Caudate nucleus (tissue), 63 donors: ENCODE measurements at places on chromosomes 7 and 10.

- no peak for DNase-seq
Measured at GRCh38 chr7:2477447-2478398, 1.5 kb upstream of the GRIFIN start.

DNA sequence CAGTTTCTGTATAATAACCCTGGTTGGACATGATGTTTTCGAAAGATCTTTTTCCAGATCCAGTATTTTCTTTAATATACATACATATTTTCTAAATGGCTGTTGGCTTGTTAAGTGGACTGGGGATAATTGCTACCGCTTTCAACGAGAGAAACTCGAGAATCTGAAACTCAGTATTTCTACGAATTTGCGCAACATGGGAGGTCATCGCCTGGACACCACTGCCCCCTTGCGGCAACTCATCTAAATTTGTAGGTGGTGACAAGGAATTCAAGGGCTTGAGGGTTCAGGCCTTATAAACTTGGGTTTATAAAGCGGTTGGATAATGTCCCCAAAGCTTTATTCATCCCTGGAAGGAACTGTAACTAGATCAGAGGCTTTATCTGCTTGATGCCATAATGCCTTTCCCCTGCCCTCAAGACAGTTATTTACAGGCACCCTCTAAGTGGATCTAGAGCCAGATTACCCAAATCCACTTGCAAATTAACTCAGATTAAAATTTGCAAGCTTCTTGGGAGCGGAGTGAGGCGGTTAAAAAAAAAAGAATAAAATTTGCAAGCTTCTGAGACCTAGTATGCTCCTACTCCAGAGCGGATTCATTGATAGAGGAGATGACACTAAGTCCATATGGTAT lies 21.3 kb upstream of the KCNK18 start:
- peak; percentile 29 for DNase-seq

DNA sequence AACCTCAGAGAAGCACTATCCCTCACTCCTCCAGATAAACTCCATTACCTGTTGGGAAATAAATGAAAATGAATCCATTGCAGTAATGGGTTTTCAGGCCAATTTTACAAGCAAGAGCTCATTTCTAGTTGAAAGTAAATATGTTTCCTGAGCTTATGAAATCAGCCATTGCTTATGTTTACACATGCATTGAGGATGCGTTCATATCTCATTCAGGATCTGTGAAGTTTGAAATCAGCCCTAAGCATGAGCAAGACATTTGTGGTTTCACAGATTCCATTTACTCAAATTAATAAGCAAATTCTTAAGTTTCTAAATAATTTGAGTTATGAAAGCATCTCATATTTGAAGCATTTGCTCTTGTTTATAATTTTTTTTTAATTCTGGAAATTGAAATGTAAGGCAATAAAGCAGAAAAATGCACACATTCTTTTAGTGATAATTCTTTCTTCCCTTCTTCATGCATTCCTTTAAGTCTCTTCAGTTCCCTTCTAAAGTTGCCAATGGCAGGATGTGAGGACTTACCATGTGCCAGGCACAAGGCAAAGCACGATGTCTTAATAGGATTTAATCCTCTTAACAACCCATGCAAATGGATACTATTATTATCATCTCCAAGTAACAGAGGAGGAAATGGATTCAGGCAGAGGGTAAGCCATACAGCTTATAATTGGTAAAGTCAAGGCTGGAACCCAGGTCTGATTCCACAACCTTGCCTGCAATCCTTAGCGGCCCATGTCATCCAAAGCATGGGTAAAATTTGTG lies 35.0 kb upstream of the CTTNBP2 start:
- DNase-seq, result no peak

GRCh38 chr7:45230083-45230482 lies 72.5 kb downstream of the RAMP3 start:
- DNase-seq, result no peak

GRCh38 chr7:43921423-43921822 lies 4.8 kb upstream of the UBE2D4 start:
- DNase-seq, result no peak

GRCh38 chr10:88383276-88383675 lies 199.8 kb downstream of the RNLS start:
- no peak for DNase-seq

- DNase-seq, result no peak
Measured at GRCh38 chr10:317271-317769, 182.1 kb downstream of the ZMYND11 start.

DNA sequence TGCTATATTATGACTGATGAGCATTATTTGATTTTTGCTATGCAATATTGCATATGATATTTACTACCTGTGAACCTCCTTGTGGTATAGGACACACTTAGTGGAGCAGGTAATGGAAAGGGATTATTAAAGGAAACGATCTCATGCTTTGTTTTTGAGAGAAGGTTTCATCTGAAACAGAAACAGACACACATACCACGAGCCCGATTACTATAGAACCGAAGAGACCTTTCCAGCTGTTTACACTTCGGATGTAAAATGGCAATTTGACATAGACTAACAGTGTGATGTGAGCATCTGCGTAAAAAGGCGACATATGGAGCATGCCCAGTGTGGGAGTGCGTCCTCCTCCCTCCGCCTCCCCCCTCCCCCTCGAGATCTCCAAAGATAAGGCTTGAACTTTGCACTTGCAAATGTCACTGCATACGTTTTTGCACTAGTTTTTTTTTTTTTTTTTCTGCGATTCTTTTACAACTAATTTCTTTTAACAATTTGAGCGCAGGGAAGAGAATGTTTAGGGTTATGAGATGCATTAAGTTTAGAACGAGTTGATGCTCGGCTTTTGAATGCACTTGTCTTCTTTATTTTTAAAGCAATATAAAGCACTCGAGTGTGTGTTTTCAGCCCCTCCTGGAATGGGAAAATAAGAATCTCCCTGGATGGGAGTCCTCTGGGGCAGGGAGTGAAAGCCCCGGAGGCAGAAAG lies 251.0 kb downstream of the NSUN6 start:
- DNase-seq, result no peak

DNA sequence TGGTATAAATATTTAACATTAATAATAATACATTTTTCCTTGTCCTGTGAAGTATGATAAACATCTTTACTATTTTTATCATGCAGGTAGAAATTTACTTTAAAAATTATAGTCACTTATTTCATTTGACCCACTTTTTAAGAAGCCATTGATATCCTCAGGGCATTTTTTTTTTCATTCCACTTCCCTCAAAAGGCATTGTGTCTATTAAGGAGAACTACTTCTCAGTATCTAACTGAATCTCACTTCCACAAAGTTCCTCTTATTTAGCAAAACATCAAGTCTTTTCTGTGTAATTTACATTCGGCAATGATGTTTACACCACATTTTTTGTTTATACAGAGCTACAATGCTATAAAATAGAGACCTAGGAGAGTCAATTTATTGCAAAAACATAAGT lies 388.2 kb upstream of the AKR1E2 start:
- no peak for DNase-seq

DNA sequence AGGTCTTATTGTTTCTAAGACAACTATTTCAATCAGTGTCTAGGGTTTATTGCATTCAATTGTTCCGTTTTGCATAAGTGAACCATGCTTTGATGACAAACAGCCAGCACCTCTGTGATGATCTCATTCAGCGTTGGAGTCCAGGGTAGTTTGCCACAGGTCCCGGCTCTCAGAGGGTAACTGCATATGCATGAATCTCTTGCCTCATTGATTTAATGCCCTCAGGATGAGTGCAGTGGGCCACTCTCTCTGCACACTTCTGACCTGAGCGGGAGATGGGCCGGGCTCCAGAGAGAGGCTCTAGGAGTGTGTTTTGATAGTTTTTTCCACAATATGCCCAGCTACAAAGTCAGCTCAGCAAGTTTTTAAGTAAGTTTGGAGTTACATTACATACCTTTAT lies 83.9 kb downstream of the HECW1 start:
- no peak for DNase-seq

DNA sequence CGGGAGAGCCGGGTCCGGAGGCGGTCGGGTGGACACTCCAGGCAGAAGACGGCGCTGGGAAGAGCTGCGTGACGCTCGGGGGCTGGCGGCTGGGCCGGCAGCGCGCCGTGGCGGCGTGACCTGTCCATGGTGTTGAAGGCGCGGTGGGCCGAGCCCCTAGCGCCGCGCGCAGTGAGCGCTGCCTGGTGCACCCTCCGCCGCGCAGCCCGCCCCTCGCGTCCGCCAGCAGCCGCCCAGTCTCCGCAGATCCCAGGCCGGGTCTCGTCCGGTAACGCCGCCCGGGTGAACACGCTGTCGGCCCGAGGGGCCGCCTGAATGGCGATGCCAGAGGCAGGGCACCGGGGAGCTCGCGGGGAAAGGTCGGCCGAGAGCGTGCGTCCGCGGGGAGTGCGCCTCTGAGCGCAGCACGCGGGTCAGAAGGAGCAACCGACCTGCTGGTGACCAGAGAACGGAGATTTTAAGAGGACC lies 657 bp upstream of the TMEM178B start:
- peak; percentile 25 for DNase-seq

DNA sequence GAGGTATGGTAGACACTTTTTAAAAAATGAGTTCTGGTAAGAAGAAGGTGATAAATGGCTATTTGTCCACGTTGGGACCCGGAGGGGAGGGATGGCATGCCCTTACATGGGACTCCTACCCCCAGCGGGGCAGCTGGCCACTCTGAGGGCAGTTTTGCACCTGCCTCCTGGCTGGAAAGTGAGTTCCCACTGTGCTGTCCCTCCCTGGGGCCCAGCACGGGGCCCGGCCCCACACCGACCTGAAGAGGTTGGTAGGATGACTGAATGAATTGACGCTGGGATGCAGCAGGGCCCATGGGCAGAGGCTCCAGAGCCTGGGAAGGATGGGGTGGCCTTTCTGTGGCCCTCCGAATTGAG lies 601 bp upstream of the AEBP1 start:
- no peak for DNase-seq

DNA sequence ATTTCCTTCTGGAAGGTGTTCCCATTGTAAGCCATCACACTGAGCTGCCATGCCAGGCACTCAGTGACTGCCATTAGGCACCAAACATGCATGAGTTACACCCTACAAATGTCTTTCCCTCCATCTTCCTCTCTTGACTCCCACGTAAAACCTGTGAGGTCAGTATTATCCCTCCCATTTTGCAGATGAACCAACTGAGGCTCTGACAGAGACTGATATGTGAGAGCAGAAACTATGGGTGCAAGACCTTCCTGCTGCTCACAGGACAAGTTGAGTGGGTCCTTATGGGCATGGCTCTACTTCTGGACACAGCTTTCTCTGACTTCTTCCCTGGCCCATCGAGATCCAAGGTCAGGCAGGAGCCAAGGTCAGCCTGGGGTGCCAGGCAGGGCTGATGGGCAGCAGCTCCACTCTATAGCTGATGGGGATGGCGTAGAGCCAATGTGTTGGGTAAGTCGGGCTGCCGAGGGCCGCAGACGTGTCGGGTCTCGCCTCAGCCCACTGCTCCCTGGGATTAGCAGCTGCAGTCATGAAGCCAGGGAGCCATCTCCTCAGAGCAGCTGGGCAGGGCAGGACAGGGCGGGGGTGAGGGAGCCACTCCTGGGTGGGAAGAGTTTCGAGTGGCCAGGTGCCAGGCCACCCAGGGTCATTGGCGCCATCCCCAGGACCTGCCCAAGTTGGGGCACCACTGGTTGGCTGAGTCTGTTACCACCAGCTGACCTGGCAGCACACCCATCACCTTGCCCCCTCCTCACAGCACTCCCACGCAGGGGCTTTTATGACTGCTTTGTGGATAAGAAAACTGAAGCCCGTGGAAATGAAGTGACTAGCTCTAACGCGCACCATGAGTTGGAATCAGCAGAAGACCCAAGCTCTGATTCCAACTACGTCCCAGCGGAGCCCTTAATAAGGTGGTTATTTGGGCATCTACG lies 117.8 kb upstream of the ZMIZ1 start:
- no peak for DNase-seq

DNA sequence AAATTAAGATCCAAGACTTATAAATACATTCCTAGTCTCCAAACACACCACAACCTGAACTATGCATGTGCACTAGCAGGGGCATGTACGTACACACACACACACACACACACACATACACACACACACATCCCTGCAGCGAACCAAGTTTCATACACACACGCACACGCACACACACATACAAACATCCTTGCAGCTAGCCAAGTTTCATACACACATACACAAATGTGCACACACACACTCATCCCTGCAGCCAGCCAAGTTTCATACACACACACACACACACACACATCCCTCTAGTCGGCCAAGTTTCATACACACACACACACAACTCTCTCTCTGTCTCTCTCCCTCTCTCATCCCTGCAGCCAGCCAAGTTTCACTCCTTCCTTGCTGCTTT lies 82.7 kb upstream of the WIPF3 start:
- no peak for DNase-seq

DNA sequence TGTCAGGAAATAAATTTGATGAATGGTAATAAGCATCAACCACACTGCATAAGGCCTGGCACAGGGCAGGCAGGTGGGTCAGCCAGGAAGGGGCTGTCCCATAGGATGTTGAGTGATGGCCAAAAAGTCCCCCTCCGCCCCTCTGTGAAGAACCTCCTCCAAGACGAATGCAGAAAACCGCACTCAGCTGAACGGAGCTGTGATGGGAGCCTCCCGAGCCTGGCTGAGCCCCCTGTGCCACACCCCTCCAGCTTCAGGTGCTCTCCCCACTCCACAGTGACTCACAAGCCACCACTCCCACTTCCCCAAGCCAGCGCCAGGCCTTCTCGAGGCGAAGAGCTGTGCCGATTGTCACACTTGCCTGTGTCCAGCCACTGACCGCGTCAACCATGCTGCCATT lies 184.2 kb downstream of the MAD1L1 start:
- no peak for DNase-seq

GRCh38 chr7:151837285-151838042 lies 39.5 kb downstream of the PRKAG2 start:
- DNase-seq, result no peak

DNA sequence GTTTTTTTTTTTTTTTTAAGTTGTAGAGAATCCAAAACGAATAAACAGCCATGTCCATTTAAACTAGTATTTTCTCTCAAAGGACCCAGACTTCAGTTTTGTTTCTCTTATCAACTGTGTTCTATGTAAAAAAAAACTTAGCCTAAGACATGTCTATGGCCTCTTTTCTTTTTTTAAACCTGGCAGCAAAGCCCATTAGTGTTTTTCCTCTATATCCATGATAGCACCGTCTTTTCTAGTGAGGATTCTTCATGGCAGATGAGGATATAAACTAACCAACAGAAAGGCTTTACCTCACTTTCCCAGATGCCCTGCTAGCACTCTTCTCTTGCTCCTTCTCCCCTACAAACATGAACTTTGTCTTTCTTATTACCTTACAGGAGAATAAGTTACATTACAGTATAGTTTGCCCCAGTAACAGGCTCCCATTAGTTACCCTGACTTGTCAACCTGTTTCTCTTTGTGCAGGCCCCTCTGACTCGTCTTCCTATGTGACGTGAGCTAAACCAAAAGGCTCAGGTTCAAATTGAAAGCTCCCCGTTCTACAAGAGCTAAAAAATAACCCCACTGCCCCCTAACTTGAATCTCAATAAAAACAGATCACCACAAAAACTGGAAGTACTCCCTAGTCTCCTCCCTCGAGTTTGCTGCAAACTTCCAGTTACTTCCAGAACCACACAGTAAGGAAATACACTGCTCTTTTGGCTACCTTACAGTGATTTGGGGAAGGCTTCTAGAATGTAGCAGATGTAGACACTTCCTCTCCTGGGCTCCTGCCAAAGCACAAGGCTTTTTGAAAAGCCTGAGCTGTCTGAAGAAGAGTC lies 20.1 kb downstream of the P4HA1 start:
- no peak for DNase-seq

GRCh38 chr7:14894826-14895225 lies 7.7 kb downstream of the DGKB start:
- DNase-seq, result no peak
